ENCODE measurements at places on chromosomes 3 and 15.

- DNase-seq = peak; percentile 2
These were observed 67.2 kb upstream of the SIAH2 start for GRCh38 chr3:150830094-150830681.

DNA sequence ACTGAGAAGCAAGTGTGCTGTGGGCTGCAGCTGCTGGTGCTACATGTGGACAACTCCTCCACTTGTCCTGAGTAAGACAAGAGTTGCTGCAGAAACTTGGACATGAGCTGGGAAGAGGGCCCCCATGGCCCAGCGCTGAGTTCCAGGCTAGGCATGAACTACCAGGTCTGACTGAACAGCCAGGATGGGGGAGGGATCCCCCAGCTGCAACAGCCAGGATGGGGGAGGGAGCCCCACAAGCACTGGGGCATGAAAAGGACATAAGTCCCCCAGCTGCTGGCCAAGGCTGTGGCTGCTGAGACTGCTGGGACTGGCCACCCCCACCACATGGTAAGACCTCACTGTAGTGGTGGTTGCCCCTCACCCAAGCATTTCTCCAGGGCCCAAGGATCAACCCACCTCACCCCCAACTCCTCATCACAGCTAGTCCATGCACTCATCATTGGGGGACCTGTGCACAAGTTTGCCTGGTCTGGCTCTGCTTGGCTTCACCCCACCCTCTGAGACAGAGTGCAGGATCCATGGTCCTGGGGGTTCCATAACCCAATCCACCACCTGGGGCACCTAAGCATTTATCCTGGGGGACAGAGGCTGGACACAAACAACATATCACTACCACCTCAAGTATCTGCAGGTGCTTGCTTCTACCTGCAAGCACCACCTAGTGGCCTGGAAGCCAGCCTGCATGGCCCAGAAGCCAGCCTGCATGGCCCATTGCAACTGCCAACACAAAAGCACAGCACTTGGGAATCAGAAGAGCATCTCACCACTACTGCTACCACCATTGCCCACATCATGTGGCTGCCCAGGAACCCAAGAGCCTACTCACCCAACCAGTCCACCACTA is 84.5 kb upstream of the STT3B start:
- no peak for DNase-seq

DNA sequence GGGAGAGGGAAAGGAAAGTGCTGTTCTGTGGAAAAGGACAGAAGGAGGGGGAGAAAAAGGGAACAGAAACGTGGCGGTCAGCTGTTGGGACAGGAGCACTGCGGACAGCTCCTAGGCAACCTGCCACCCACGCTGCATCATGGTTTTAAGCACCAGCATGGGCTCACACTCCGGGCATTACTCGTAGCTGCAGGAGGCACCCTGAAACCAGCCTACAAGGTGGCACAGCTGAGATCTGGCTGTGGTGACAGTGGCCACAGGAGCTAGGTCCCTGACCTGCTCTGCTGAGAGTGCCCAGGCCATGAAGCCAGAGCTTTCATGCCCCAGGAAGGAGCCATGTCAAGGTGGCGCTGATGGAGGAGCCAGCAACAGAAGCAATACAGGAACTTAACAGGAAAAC is 161.4 kb upstream of the ST8SIA2 start:
- DNase-seq = no peak

DNA sequence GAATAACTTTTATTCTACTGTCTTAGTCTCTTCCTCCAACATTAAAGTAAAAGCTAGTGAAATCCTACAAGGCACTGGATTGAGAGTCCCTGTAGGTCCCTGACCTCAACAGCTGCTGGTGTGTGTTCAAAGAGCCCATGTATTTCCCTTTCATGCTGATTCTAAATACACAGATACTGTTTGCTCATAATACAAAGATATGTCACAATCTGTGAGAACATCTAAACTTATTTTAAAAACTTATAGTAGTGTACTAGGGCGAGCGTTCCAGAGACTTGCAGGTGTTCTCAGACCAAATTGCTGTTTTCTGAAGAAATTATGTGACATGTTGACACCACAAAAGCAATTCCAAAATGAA is 145.9 kb upstream of the LIPC start:
- DNase-seq = no peak

DNA sequence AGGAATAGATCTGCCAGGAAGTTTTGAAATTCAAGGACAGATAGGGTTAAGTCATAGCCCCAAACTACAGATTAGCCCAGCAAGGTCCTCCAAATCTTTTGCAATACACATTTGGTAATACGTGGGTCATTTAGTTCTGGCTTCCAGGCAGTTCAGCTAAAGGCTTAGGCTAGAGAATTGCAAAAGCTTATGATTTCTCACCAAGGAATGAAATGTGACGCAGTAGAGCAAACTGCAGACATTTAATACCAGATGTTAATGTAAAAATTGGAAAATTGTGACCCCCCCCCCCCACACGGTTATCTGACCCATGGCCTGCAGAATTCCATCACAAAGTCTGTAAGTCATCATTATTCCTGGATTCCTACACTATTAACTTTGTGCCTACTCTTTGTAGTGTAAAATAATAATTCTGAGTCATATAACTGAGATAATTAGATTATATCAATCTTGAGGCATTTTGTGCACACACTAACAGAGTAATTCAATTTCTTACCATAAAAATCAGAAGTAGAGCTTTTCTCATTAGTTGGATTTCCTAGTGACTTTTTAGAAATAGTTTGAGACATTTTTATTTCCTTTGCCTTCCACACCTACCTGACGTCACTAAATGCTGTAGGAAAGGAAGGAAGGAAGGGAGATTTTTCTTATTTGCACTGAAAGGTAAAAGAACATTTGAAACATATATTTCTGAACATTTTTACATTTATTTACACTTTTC is 235.2 kb downstream of the DTWD1 start:
- no peak for DNase-seq

DNA sequence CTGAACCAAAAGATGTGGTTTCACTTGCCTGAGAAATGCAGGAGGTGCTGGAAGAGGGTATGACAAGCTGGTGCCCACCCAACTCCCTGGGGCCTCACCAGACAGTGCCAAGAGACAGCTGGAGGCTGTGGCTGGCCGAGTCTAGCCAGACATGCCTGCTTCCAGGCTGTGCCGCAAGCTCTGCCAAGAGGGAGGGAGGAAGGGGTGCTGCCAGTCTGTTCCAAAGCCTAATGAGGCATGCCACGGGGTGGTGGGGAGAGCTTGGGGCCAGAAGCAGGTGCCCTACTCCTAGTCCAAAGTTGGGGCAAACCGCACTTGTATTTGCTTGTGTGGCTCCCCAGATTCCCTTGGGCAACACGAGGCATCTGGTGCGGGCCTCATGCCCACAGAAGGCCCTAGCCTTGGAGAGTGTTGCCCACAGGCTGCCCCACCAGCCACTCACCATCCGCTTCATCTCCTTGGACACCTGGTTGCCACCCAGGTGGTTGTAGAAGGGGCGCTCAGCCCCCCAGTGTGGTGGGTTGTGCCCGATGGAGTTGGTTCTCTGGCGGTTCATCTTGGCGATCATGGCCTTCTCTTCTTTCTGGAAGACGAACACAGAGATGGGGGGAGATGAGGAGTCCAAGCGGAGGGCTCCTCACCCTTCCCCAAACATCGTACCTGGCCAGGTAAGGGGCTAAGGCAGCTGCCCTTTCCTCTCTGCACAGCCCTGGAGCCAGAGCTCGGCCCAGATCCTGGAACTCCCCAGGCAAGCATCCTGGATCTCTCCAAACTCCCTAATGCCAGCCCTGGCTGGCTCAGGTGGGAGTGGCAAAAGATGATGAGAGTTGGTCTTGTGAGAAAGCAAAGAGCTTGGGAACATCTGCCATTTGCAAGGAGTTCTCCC is 123.4 kb downstream of the SEC22A start:
- no peak for DNase-seq

GRCh38 chr3:157040456-157040855 is 119.5 kb downstream of the CCNL1 start:
- no peak for DNase-seq

DNA sequence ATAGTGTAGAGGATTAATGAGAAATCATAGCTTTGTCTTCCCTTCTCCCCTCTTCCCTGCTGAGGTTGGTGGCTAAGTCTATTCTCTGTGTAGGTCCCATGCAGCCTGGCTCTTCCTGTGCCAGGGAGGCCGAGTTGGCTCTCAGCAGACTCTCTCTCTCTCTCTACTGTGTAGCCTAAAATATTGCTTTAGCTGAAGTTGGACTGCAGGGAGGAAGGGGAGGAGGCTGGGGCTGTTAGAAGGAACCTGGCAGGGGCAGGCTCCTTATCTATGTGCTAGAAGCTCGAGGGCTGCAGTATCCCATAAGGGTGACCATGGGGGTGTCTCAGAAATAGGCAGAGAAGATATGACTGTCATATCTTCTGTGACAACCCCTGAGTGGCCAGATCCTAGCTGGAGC is 160.8 kb downstream of the EPHB1 start:
- no peak for DNase-seq

- no peak for DNase-seq
These were observed 439.4 kb upstream of the RBMS3 start for GRCh38 chr3:28841441-28841840.

DNA sequence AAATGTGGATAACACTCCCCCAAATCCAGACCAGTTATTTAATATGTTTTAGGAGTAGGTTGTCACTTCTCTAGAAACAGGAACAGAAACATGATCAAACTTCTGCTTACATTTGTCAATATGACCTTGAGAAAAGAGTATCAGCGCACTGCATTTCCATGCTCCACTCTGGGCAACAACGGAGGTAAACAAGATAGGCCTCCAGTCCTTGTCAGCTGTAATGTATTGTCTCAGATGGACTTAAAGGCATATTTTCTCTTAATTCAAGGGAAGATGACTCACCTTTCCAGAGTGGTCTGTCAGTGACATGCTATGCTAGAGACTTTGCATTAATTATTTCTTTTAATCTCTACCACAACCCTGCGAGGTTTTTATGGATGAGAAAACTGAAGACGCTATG is 51.6 kb upstream of the TCF12 start:
- no peak for DNase-seq

- no peak for DNase-seq
These were observed 988.7 kb downstream of the NTRK3 start for GRCh38 chr15:87267798-87268197.

GRCh38 chr3:115576325-115576875 is 46.9 kb upstream of the GAP43 start:
- no peak for DNase-seq

GRCh38 chr3:107690522-107691138 is 167.9 kb downstream of the BBX start:
- no peak for DNase-seq

DNA sequence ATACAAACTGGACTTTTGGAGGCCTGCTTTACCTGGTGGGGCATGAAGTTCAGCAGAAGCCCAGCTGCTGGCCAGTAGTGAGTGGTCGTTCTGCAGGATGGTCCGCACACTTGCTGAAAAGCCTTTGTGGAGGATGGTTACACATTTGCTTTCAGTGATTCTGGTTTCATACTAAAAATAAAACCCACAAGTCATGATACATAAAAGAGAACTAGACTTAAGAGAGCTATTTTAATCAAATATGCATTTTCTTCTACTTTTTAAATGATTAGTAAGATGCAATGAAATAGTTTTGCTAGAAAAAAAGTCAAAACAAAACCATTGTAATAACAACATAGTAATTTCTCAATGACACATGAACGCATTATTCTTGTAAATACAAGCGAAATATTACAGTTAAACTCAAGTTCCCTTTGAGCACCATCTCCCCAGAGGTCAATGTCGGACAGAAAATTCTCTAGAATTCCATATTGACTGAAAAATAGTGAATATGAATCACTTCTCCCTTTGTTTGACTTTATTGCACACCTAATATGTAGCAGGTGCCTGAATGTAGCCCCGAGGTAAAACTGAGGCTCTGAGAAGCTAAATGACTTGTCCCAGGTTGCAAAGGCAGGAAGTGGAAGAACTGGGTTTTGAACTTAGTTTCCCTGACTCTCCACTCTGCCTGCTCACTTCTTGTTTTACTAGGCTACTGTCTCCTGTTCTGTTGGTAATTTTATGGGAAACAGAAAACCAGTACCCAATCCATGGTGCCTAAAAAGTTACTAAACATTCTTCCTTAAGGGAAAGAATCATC is 8.3 kb downstream of the IL5RA start:
- DNase-seq = no peak

DNA sequence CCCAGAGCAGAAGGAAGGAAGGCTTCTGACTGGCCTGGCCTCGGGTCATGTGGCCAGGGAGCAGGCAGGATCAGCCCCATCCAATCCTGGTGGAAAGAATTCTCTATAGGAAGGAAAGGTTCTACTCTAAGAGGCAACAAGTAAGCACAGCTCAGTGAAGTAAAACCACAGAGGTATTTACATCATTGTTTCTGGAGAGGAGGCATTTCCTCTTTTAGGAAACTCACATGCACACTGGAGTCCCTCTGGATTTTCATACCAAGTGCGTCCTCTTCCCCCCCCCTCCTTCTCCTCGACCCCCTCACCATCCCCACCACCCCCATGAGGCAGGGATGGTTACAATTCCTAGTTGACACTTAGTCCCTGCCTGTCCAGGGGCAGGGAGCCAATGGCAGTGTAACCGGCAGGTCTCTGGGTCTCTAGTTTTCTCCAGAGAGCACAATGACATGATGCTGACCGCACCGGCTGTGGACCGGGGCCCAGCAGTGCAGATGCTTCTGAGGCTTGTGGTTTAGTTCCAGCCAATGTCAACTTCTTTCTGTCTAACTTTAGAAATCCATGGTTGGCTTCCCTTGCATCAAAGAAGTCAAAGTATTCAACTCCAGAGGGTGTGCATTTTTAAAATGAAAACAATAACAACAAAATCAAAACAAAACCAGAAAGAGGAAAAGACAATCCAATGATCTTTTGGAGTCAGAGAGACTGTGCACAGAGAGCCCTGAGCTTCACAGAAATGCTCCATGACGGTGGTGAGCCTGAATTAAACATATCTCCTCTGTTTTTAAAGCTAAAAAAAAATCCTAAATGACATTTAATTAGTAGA is 230.3 kb upstream of the TLE3 start:
- DNase-seq = no peak

DNA sequence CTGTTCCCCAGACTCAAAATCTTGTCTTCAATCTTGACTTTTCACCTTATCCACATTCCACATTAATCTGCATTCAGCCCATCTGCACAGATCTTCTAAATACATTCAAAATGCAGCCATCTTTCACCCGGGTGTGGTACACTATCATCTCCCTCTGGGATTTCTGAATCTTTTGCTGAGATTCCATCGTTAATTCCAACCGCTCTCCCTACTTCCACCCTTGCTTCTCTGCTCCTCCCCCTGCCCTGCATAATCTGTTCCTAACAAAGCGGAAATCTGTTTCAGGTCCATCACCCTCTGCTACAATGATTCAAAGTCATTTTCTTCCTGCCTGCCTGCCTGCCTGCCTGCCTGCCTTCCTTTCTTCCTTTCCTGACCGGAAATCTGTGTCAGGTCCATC is 7.9 kb upstream of the GOLGA8B start:
- DNase-seq = no peak

- DNase-seq = no peak
These were observed 68.2 kb downstream of the GABRG3 start for GRCh38 chr15:27039152-27039551.

Measured in stimulated activated naive CD4-positive, alpha-beta T cell treated with Interleukin-2 at 50 U/mL for 16 hours (primary cell).